ENCODE measurements at places on chromosomes 7 and 10.

GRCh38 chr10:4770801-4771553 is 55.0 kb upstream of the AKR1E2 start:
- H3K27me3 ChIP-seq: peaks cover 4% of the 10 kb centered on the region
- no peak overlapping the region for H3K27ac ChIP-seq
- DNase-seq: no peak
- H3K36me3 ChIP-seq: no peaks in the 10 kb centered on the region
- no peak overlapping the region for H3K4me3 ChIP-seq
- H3K4me1 ChIP-seq: no peaks in the 10 kb centered on the region

DNA sequence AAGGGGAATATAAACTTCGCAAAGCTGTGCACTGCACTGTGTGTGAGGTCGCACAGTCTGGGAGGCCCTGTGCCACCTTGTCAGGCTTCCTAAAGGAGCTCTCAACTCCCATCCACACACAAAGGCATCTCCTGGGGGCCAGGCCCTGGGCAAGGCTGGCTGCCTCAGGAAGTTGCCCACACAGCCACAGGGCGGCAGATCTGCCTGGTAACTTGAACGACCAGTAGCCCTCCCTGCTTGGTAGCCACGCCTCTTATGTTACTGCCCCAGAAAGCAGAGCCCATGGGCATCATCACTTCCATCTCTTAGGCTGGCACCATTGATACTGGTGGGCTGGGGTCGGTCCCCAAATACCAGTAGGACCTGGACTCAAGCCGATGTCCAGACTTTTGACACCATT is 82.8 kb downstream of the HECW1 start:
- no peak overlapping the region for H3K27ac ChIP-seq
- no peaks in the 10 kb centered on the region for H3K4me1 ChIP-seq
- no peak for DNase-seq

DNA sequence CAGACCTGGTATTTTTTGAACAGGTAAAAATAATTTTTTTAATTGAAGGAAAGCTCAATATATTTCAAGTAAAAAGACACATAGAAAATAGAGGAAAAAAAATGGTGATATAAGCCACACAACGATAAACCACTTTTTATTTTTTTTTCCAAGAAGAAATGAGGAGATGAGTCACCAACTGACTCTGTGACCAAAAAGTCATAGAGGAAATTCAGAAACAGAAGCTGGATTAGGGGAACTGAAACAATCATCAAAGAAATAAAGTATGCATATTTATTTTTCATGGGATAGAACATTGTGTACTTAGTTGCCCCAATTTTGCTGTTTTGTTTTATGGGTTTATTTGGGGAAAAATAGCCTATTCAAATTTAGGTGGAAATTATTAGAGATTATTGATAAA is 176.8 kb upstream of the AGR3 start:
- H3K36me3 ChIP-seq: peaks cover 3% of the 10 kb centered on the region
- H3K4me1 ChIP-seq: peaks cover 36% of the 10 kb centered on the region
- H3K27ac ChIP-seq: no peak overlapping the region
- H3K4me3 ChIP-seq: no peak overlapping the region
- DNase-seq: no peak
- H3K27me3 ChIP-seq: no peaks in the 10 kb centered on the region

- H3K4me1 ChIP-seq: no peaks in the 10 kb centered on the region
- H3K27me3 ChIP-seq: no peaks in the 10 kb centered on the region
- H3K36me3 ChIP-seq: no peaks in the 10 kb centered on the region
- no peak overlapping the region for H3K4me3 ChIP-seq
- H3K27ac ChIP-seq: no peak overlapping the region
These were observed 438.2 kb downstream of the PAXIP1 start for GRCh38 chr7:154564676-154565075.

GRCh38 chr7:148304456-148304855 is 286.1 kb upstream of the C7orf33 start:
- H3K4me1 ChIP-seq: peaks cover 27% of the 10 kb centered on the region
- DNase-seq: no peak
- H3K36me3 ChIP-seq: no peaks in the 10 kb centered on the region
- no peak overlapping the region for H3K27ac ChIP-seq
